ENCODE measurements at places on chromosomes 12 and 14.

- DNase-seq: no peak
Observed at GRCh38 chr14:25833341-25834126, 764.3 kb downstream of the NOVA1 start.

DNA sequence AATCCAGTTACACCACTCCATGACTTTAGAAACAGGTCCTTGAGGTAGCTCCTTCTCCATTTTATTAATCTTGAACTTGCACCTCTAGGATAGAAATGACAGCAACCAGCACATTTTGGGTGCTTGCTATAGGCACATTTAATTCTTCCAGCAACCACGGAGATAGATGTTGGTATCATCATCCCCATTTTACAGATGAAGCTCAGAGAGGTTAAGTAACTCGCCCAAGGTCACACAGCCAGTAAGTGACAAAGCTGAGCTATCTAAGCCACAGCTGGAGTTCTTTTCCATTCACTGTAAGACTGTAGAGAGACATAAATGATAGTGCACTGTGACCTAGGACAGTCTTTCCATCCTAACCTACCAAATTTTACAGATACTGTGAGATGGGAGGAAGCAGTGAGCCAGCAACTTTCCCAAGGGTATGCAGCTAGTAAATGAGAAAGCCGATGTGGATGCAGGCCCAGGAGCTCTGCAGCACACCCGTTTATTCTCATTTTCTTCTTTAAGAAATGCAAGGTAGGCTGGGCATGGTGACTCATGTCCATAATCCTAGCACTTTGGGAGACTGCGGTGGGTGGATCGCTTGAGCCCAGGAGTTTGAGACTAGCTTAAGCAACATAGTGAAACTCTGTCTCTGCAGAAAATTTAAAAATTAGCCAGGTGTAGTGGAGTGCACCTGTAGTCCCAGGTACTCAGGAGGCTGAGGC is 103.2 kb downstream of the TBX5 start:
- DNase-seq: no peak

DNA sequence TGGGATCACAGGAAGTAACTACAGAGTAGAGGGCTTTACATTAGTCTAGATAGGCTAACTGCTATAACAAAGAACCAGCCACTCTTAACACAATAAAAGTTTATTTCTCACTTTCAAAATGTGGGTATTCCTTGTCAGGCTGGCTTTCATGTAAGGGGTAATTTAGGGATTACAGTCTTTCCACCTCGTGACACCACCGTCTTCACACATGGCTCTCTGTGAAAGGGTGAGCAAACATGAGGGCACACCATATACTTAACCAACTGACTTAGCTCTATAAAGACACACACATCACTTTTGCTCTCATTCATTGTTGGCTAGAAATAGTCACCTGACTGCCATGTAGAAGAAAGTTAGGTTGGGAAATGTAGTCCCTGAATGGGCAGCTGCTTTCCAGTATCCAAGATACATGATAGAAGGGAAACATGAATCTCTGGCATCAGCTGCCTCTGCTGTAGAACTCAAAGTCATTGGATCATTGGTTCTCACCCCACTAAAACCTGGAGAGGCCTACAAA is 66.1 kb upstream of the CRY1 start:
- DNase-seq: no peak

DNA sequence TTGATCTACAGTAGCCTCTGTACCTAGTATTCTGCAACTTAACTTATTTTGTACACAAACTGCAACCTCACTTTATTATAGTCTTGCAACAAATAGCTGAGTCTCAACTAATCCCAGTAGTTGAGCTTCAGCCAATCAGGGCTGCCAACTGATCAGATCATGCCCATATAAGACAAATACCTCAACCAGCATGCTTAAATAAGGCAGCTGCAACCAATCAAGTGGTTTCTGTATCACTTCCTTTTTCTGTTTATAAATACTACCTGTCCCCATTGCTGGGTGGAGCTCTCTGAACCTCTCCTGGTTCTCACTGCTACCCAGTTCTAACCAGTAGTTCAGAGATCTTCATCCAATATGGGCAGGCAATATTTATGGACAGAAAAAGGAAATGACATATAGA is 248.5 kb upstream of the FBXO33 start:
- no peak for DNase-seq

DNA sequence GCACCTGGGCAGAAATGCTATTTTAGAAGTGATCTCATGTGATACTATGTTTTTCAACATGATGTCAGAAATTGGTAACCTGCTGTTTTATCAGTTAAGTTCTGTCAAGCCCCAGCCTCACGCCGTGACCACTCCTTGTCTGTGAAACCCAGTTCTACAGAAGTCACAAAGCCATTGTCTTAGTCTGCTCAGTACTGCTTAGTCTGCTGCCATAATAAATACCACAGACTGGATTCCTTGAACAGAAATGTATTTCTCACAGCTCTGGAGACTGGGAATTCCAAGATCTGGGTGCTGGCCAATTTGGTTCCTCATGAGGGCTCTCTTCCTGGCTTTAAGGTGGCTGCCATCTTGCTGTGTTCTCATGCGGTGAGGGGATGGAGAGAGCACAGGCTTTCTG is 176.9 kb downstream of the PRKCH start:
- DNase-seq: peak; percentile 36

- no peak for DNase-seq
Observed at GRCh38 chr12:121678716-121679300, 9.4 kb upstream of the MORN3 start.

DNA sequence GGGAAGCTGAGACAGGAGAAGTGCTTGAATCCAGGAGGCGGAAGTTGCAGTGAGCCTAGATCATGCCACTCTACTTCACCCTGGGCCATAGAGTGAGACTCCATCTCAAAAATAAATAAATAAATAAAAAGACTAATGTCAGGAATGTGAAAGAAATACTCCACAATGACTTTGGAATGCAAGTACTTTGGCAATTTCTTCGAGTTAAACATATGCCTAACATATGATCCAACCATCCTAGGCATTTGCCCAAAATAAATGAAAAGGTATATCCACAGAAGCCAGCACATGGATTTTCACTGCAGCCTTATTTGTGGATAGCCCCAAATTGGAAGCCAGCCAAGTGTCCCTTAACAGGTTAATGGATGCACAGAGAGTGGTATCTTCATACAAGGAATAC is 357.9 kb upstream of the TMEM132C start:
- DNase-seq: peak; percentile 79

GRCh38 chr12:11829764-11830194 is 180.3 kb downstream of the ETV6 start:
- no peak for DNase-seq

DNA sequence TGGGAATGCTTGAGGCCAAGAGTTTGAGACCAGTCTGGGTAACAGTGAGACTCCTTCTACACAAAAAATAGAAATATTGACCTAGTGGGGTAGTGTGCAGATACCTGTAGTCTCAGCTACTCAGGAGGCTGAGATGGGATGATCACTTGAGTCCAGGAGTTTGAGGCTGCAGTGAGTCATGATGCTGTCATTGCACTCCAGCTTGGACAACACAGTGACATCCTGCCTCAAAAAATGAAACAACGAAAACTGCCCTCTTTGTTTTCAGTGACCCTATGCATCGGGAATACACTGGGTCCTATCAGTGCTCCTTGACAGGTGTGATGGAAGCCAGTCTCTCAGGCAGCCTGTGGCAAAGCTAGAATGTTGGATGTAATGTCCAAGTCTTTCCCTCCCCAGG is 311.5 kb upstream of the OR4E1 start:
- DNase-seq: no peak

DNA sequence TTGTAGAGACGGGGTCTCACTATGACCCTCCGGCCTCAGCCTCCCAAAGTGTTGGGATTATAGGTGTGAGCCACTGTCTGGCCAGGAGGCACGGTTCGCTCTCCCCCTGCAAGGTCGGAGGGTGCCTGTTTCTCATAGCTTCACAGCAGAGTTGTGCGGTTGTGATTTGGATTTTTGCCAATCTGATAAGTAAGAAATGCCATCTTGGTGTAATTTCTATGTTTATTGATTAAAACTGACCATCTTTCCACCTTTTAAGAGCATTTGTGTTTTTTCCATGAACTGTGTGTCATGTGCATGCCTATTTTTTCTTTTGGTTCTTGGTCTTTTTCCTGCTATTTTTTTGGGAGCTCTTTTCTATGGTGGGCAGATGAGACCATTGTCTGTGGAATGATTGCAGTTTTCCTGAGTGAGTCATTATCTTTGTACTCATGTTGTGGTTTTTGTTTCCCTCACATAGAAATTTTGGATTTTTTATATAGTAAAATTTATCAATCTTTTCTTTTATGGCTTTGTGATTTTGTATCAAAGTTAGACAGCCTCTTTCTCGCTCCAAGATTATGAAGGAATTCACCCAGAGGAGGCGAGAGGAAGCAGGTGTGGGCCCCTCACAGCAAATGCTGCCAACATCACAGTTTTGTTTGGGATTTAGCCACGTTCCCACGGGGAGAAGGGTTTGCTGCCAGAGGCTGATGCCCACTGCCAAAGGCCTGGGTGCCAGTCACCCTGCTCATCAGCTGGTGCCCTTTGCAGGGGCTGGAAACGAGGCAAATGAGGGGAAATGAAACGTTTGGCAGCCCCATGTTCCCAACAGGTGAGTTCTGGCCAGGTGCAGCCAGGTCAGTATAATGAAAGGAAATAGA is 47.2 kb downstream of the RFX4 start:
- DNase-seq: no peak

GRCh38 chr12:130460611-130461446 is 123.1 kb downstream of the PIWIL1 start:
- DNase-seq: no peak

GRCh38 chr12:72684491-72684890 is 412.3 kb downstream of the TRHDE start:
- DNase-seq: no peak

- DNase-seq: no peak
Observed at GRCh38 chr14:99593971-99594841, 9.8 kb downstream of the CCDC85C start.

- no peak for DNase-seq
Observed at GRCh38 chr12:57897286-57897974, 43.9 kb upstream of the ATP23 start.

GRCh38 chr14:67441256-67441655 is 29.3 kb upstream of the PLEK2 start:
- no peak for DNase-seq

DNA sequence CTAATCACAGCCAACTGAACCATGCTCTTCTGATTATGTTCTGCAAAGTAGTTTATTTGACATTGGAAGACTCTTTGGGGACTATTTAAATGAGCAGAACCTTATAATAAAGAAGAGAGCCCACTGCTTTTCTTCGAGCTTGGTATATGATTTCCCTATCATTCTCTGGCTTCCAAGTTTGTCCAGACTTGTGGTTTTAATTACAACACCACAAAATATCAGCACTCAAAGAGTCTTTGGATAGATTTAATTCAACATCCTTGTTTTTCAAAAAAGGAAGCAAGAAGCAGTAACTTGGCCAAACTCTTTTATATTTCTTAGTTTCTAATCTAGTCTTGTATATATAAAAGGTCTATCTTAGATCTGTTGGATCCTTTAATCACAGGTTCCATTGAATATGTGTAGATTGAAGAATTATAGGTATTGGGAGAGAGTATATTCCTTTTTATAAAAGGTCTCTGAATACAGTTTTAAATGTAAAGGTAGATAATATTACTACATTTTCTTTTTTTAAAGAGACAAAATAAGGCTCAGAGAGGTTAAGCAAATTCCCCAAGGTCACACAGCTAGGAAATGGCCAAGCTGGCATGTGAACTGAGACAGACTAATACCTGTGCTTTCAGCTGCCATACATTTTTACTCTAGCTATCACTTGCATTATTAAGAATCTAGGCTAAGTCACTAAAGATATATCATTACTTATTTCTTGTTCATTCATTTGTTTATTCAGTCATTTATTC is 172.8 kb downstream of the SSPN start:
- peak; percentile 4 for DNase-seq

GRCh38 chr12:16325426-16325825 is 22.0 kb upstream of the MGST1 start:
- no peak for DNase-seq

DNA sequence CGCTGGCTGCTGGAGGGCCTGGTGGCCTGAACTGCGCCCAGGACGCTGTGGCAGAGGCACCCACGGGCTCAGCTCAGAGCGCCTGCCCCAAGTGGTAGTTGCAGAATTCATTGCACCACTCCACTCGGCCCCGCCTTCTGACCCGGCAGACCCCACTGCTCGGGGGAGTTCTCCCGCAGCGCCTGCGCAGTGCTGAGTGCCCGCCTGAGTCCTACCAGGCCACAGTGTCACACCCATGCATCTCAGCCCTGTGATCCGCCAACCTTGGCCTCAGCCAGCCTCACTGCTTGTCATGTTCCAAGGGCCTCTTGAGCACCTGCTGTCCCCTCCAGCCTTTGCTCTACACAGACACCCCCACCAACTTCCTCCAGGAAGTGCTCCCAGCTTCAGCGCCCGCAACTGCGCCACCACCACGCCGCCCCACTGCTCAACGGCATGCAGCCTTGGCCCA is 12.2 kb downstream of the DEGS2 start:
- DNase-seq: no peak

GRCh38 chr14:52150162-52150561 is 81.3 kb upstream of the NID2 start:
- DNase-seq: no peak

- no peak for DNase-seq
Observed at GRCh38 chr14:78633752-78634151, 463.6 kb downstream of the NRXN3 start.

DNA sequence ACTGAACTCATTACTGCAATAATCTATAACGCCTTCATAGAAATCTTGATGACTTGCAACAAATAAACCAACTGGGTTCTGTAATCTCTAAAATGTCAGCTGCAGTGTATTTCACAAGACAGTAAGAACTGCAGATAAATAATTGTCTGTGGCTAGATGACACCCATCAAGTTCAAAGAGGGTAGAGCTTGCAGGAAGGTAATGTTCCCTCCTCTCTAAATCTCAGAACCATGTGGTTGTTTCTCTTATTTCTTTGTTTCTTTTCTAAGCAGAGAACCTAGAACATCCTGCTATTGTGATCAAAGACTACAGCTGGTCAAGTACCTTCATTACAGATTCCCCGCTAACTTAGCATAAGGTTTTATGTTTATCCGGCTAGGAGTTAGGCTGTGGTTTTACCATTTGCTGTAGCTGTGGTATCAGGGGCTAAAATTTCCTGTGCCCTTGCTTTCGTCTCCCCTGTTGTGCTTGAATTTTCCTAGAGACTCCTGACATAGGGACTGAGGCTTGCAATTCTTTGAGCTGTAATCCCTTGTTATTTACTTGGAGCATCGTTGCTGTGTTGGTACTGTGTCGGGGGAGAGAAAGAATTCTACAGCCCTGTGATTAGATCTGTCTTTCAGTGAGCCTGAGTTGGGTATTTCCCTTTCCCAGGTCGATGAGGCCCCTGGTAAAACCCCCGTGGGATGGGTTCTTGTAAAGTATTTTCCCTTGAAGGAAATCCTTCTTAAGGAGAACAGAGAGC is 253.1 kb upstream of the BTG1 start:
- no peak for DNase-seq

DNA sequence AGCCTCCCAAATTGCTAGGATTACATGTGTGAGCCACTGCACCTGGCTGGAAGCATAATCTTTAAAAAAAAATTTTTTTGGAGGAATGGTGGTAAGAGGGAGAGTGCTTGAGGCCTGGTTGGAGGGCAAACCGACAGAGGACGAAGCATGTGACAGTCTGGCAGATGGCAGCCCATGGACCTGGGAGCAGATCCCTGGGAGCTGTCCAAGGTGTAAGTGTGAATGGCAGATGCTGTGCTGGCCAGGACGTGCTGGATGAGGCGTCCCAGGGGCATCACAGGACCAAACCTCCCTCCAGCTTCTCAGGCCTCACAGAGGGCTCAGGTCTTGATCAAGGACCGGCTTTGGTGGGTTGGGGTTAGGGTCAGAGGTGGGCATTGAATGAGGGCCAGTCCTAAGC is 128.4 kb upstream of the NCOR2 start:
- no peak for DNase-seq

- peak; percentile 43 for DNase-seq
Observed at GRCh38 chr12:92146497-92147224, 1.0 kb upstream of the BTG1 start.

All from AG10803 (cell line).